Midbrain (tissue), 1 donor: ENCODE measurements at places on chromosomes 12 and 14.

- no peak for DNase-seq
These were observed 18.7 kb downstream of the XRCC3 start for GRCh38 chr14:103696466-103697071.

DNA sequence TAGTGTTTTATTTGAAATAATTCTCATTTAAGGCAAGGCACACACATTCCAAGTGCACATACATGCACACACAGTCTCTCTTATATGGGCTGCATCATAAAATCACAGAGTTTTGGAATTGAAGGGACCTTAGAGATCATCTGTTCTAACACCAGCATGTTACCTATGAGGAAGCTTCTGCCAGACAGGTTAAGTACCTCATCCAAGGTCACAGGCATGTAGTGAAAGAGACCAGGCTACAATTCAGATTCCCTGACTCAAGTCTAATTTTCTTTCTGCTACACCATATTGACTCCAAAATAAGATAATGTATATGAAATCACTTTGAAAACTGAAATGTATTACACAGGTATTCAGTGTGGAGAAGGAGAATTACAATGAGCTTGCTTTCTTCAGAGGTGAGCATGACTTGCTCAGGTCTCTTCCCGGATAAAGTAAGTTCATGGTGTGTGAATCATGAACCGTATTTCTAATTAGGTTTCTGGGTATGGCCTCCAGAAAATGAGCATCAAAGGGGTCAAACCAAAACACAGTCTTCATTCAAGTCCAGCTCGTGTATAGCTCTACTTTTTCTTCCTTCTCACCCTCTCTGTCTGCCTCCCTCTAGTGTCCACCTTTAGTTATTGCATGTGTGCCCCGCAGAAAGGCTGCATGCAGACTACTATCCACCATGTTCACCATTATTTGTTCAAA lies 411.9 kb downstream of the FUT8 start:
- DNase-seq, result peak; percentile 79

- no peak for DNase-seq
These were observed 144.2 kb downstream of the KICS2 start for GRCh38 chr12:64077922-64078321.

- no peak for DNase-seq
These were observed 9.5 kb downstream of the DPF3 start for GRCh38 chr14:72884386-72884785.

DNA sequence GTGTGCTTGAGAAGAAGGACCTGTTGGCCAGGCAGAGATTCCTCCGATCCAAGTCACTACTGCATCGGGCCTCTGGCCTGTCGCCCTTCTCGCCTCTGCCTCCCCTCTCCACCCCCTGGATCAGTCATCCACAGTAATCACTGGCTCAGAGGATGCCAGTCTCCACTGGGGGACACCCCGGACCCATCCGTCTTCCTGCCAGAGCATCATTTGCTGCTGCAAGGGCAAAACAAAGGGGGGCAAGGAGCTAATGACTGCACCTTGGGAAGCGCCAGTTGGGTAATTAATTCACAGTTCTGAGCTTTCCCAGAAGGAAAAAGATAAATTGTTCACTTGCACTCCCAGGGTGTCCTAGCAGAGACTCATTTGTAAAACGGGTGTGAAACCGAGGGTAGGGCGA lies 215.4 kb downstream of the GLT1D1 start:
- no peak for DNase-seq

- no peak for DNase-seq
These were observed 68.5 kb downstream of the PPFIBP1 start for GRCh38 chr12:27592548-27592947.

- DNase-seq, result no peak
These were observed 1.7 kb downstream of the ARHGAP9 start for GRCh38 chr12:57477710-57478681.

GRCh38 chr12:113043240-113043639 lies 13.3 kb upstream of the DTX1 start:
- DNase-seq, result no peak

- no peak for DNase-seq
These were observed 432.1 kb downstream of the CCDC91 start for GRCh38 chr12:28622406-28622805.

- no peak for DNase-seq
These were observed at the start of gene NUDT14 for GRCh38 chr14:105180592-105181548. NUDT14 (minus strand) TSS chr14:105181312; CDS start chr14:105181209, 103 bp downstream.

GRCh38 chr12:75452675-75453330 lies 27.8 kb upstream of the GLIPR1 start:
- no peak for DNase-seq

DNA sequence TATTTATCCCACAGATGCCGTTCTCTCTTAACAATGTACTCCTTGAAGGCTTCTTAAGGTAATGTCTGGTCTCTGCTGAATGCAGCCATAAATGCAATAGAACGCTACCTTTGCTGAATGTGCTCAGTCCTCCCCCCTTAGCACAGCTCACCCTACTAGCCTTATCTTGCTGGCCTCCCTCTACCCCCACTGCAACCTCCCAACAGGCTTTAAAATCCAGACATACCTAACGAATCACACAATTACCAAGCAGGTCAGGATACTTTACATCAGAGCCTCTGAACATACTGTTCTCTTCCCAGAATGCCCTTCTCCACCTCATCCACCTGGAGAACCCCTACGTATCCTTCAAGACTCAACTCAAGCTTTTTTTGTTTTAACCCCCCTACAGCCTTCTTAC lies 51.0 kb upstream of the CRADD start:
- no peak for DNase-seq

DNA sequence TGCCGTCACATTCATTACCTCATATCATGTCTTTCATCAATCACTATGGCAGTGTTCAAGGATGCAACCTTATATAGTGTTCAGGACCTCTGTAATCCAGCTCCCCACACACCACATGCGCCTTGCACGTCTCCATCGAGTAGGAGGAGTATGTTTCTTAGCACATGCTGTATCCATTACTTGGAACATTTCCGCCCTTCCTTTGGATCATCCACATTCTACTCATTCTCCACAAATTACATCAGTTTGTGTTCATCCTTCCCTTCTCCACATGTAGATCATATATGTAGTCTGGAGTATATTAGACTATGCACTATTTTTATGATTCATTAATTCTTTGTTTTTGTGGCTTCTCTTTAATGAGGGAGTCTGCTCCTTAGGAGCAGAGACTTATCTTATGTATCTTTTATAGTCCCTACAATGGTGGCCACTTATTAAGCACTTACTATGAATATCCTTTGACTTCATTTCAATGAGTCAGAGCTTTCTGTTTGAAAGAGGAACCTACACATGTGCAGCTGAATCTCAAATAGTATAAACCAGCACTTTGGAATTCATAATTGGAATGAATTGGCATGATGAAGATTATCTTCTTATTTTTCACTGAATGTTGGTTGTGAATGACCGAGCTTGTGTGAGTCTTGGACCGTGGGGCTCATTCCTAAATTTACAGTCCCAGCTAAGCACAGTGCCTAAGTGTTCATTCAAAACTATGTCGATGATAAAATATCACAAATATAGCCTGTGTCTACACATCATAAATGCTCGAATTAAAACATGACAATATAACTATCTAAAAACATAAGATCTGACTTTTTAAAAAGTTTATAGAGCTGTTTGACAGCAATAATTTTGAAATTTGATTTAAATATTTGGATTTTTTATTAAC lies 30.2 kb upstream of the NPAS3 start:
- no peak for DNase-seq
